ENCODE measurements at places on chromosomes 5 and 9.

DNA sequence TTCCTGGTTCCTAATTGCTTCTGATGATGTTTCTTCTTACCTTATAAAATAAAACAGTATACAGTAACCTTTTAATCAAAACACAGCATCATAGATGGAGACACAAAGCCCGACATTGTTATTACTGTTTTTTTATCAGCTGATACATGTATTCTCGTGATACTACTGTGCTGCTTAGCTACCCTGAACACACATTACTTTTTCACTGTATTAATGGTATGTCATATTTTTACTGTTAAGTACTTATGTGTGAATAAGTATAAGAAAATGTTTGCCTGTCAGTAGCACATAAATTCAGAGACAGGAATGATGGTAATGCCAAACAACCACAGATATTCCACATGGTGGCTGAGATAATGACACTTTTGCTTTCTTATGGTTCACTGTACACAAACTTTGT is 68.7 kb downstream of the RAB24 start:
- DNase-seq: no peak

GRCh38 chr5:96121364-96121763 is 159.7 kb upstream of the ELL2 start:
- DNase-seq: no peak

- DNase-seq: no peak
Measured at GRCh38 chr5:164470312-164470711, 964.9 kb downstream of the MAT2B start.

GRCh38 chr5:56837956-56838355 is 22.6 kb downstream of the MAP3K1 start:
- DNase-seq: no peak

DNA sequence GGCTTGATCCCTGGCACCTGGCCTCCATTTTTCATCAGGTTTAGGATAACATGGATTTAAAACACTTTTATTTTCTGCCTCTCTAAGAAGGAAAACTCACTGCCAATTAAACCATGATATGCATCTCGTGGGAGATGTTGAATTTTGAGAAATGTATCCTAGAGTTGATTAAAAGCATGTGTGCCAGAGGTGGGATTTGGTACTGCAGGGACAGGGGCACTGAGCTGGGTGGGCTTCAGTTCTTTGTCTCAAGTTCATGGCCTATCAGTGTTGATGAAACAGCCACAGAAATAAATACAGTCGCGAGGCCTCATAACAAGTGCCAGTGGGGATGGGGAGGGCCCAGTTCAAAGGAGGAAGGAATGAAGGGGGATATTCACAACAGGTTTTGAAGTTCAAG is 34.9 kb downstream of the POLR1E start:
- no peak for DNase-seq
